ENCODE measurements at places on chromosomes 5 and 9.

- no peak for DNase-seq
These were observed 43.2 kb upstream of the NKX2-5 start for GRCh38 chr5:173278172-173278571.

GRCh38 chr5:122202952-122203351, 73.6 kb downstream of the ZNF474 start:
- DNase-seq: no peak

GRCh38 chr9:6915635-6916034, 157.9 kb downstream of the KDM4C start:
- DNase-seq: no peak

GRCh38 chr5:82183828-82184227, 94.3 kb downstream of the RPS23 start:
- DNase-seq: no peak

- DNase-seq: peak; percentile 86
These were observed at the start of gene OTULIN for GRCh38 chr5:14664270-14665100. Gene OTULIN, plus strand, starts transcription at chr5:14664718. Its CDS starts 108 bp downstream, at chr5:14664826.

- DNase-seq: no peak
These were observed 4.4 kb upstream of the CD180 start for GRCh38 chr5:67200809-67201562.

DNA sequence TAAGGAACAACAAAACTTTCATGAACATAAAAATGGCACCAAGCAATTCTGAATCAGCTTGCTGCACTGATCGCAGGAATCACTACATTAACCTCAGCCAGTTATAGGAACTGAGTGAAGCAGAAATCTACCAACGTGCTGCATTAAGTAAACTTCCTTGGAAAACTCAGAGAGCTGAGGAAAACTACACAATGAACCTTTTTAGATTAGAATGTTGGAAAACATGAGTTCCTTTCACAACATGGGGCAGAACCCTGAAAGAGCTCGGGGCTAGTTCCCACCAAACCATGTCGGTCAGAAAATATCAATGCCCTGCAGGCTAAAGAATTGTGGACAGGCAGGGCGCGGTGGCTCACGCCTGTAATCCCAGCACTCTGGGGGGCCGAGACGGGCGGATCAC, 19.4 kb downstream of the ALDH7A1 start:
- no peak for DNase-seq

DNA sequence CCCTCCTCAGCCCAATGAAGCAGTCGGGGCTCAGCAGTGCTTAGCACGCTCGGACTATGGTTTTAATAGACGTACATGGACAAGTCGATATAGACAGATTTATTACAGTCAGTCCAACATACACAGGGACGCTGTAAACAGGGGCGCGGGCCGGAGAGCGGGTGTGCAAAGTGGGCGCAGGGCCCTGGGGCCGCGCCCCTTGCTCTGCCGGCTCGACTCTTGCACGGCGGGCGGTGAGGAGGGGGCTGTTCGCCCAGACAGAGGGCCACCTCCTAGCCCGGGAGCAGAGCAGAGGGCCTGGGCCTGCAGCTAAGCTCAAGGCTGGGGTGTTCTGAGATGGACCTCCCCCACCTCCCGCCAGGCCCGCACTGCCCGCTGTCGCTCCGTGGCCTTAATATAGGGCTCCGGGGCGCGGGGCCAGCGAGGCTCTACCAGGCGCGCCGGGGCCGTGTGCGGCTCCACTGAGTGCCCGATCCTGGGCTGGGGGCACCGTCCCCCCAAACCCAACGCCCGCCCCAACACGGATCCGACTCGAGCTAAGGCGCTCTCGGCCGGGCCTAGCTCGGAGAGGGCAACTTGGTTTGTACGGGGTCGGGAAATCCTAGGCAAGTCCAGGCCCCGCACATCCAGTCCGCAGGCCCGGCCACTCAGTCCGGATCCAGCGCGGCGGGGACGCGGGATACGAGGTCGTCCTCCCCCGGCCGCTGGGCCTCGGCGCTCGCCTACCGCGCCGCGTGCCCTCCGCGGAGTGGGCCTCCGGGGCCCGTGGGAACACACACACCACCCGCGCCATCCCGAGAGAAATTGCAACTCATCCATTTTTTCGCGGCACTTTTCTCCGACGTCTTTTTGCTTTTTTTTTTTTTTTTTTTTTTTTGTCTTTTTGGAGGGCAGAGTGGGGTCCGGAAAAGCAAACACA, 6.1 kb downstream of the PITX1 start:
- DNase-seq: no peak

- no peak for DNase-seq
These were observed 54.7 kb downstream of the ANXA2R start for GRCh38 chr5:42985129-42986037.

DNA sequence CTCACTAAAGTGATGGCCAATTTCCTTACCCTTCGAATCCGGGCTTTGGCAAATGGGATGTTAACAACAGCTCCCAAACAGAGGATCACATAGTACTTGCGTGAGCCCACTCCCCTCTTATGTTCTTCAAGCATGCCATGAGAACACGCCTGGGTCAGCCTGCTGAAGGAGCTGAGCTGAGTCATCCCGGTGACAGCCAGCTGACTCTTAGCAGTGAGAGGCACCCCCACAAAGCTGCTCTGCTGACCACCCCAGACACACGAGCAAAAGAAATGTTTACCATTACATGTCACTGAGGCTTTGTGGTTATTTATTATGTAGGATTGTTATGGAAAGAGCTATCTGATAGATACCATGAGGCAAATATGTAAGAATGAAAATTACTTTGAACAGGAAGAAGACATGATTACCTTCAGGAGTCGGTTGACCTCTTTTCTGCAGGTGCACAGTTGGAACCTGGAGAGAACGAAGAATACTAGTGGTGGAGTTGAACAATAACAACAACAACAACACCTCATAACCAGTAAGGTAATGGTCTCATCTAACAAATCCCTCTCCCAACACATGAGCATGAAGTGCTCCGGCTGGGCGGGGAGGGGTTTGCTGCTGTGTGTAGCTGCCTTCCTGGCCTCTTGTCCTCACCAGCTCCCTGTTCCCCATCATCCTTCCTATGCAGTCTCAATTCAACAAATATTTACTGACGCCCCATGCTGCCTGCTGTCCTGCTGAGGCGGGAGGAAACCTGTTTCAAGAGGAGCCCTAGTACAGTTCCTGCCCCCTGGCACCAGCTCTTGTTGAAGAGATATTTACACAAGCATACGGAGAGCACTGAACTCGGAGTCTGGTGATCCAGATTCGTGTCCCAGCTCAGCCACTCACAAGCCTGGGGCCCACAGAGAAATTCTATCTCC, 69.4 kb upstream of the LHFPL2 start:
- DNase-seq: no peak

DNA sequence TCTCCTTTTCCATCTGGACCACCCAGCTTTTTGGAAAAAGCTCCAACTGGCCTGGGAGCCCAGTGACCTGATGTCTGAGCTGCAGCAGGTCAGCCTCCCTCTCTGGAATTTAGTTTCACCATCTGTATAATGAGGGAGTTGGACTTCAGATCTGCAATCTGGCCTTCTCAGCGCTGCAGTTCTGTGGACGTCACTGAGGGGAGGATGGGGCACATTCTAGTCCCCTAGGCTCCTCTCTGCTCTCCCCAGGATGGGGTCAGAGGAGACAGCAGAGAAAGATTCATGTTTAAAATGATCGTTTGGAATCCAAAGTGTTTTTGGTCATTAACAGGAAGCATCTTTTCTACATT, 10.2 kb downstream of the OR13J1 start:
- DNase-seq: no peak

DNA sequence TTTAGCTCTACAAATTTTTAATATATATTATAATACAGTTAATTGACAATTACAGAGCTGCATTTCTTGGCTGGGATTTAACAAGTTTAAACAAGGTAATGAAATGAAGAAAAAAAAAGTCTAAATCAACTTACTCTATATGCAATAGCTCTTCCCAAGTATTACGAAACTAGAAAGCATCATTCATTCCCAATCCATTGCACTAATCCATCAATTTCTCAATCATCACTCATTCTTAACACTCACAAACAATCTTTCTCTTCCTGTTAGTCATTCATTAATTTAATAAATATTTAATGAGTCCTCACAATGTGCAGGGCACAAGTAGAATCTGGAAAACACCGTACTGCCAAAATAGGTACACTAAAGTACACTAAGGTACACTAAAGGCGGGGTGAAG, 42.9 kb upstream of the APBA1 start:
- DNase-seq: no peak

- DNase-seq: peak; percentile 92
These were observed 36.1 kb downstream of the DAP start for GRCh38 chr5:10724781-10725507.

- DNase-seq: no peak
These were observed 671.1 kb downstream of the TAF11L14 start for GRCh38 chr5:18305288-18305924.
